Right ventricle myocardium inferior (tissue), 1 donor: ENCODE measurements at places on chromosomes 7 and 10.
A peak's percentile ranks its signal among the peaks of the same experiment; 100 is the strongest.

DNA sequence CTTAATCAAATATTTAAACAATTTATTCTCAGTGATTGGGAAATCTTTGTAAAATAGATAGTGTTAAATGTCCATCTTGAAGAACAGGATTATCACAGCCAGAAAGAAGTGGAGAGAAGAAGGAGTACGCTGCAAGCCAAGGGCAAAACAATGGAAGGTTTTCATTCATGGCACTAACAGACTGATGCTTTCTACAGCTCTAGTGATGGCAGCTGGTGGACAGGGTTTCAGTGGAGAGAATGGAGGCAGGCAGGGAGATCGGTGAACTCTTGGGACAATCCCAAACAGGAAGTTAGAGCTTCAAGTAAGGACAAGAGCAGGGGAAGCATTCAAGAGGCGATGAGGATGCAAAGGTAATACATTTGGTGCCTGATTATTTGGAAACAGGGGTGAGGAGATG, 207.0 kb downstream of the JAZF1 start:
- no peak for DNase-seq

- DNase-seq, result no peak
These were observed 3.1 kb downstream of the ANKRD22 start for GRCh38 chr10:88848499-88848898.

DNA sequence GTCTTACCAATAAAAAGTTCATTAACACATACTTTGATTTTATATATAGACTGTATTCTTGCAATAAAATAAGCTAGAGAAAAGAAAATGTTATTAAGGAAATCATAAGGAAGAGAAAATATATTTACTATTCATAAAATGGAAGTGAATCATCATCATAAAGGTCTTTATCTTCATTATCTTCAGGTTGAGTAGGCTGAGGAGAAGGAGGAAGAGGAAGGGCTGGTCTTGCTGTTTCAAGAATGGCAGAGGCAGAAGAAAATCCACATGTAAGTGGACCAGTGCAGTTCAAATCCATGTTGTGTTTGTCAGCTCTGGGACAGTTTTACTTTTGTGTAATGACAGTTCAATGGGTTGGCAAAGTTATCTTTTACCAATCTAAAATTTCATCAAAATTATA, 609.1 kb upstream of the ANKRD30A start:
- no peak for DNase-seq

GRCh38 chr10:112189465-112189864, 5.9 kb upstream of the GPAM start:
- DNase-seq, result no peak

DNA sequence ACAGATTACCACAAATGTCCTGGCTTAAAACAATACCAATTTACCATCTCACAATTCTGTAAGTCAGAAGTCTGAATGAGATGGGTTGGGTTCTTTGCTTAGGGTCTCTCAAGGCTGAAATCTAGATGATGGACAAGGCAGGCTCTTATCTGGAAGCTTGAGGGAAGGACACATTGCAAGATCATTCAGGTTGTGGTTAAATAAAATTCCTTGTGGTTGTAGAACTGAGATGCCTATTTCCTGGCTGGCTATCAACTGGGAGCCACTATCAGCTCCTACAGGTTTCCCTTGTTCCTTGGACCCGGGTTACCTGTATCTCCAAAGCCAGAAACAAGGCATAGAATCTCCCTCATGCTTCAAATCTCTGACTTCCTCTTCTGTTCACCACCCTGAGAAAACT, 148.4 kb downstream of the MDFIC start:
- DNase-seq, result no peak

DNA sequence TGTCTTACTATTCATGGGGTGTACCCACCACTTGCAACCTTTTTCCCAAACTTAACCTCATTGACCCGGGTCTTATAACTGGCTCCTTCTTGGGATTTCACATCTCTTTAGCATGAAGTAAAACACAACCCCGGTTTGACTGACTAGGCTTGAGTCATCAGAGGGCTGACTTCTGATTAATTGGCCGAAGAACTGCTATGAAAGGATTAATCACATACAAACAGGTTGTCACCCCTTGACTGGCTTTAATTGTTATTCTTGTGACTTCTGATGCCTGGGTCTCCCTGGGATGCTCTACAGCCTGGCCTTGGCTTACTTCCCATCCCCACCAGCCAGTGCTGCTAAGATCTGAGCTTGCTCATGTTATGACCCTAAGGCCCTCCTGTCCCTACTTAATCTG, 8.8 kb upstream of the CRPPA start:
- DNase-seq, result no peak

GRCh38 chr7:18552316-18552916, 56.9 kb downstream of the HDAC9 start:
- DNase-seq, result no peak

GRCh38 chr10:80649183-80649582, 111.5 kb downstream of the SH2D4B start:
- no peak for DNase-seq

DNA sequence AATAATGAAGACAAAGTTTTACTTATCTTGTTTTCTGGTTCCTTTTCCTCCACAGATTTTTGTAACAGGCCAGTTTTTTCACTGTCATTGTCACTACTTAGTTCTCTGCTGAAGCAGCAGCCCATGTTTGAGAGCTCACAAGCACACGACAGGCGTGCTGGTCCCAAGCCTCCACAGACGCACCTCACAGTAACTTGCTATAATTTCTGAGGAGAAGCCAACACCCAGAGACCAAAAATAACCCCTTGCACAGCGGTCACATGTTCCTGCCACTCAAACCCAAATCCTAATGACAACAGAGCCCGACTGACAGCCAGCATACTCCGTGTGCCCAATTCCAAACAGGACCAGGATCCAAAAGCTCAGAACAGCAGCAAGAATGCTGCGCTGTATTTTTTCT, 58.5 kb downstream of the LARP4B start:
- no peak for DNase-seq

DNA sequence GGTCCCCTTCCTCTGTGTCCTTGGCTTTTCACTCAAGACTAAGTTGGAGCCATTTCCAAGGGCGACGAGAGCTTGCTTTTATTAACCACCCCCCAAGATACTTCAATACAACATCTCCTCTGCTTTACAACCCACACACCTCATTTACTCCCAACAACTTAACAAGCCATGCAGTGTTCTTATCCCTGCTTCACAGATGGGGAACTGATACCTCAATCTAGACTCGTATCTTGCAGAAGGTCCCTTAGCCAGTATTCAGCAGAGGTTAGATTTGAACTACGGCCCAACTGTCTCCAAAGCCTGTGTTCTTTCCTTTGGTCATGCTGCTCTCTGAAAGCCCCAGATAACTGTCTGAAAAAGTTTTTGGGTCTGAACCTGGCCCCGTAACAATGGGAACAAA, 444.8 kb downstream of the GRID1 start:
- no peak for DNase-seq

- DNase-seq, result no peak
These were observed 435.2 kb upstream of the LRGUK start for GRCh38 chr7:133691727-133692610.

DNA sequence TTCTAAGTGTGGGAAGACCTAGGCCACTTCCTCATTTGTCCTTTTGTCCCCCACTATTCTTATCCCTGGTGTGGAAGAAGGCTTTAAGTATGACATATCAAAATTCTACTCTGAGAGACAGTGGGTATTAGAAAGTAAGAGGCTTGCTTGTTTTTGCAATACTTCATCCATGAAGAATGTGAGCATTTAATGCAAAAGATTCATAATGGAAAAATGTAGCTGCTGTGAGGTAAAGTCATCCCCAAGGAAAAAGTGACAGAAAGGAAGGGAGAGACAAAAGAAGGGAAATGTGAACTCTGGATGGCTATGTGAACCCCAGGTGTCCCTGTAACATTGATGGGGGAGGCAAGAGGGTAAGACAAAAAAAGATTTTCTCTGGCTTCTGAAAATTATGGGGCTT, 607.5 kb downstream of the SORCS1 start:
- no peak for DNase-seq

GRCh38 chr7:41037691-41038090, 665.2 kb downstream of the INHBA start:
- DNase-seq, result no peak

- DNase-seq, result no peak
These were observed 47.4 kb upstream of the CAV2 start for GRCh38 chr7:116451957-116452729.

- DNase-seq, result no peak
These were observed 28.1 kb downstream of the AGAP3 start for GRCh38 chr7:151114151-151115090.

DNA sequence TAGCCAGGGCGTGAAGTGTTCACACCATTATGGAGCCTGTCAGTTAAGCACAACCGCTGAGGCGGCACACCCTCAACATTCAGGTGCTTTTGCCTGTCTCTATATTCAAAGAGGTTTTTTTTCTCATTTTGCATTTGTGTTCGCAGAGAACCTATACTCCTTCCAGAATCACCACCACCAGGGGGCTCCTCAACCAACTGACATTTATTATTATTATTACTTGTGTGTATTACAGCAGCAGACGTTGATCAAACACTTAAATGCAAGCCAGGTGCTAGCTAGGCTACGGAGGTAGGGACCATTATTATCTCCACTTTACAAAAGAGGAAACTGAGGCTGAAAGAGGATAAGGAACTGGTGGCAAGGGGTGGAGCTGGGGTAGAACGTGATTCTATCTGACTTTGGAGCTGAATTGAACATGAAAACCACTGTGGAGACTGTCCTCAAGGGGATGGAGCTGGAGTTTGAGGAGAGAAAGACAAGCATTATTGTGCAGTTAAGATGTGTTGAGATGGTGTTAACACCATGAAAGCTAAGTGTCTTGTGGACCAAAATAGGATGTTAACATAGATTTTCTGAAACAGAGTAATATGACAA, 133.8 kb upstream of the PLXNA4 start:
- DNase-seq, result no peak

DNA sequence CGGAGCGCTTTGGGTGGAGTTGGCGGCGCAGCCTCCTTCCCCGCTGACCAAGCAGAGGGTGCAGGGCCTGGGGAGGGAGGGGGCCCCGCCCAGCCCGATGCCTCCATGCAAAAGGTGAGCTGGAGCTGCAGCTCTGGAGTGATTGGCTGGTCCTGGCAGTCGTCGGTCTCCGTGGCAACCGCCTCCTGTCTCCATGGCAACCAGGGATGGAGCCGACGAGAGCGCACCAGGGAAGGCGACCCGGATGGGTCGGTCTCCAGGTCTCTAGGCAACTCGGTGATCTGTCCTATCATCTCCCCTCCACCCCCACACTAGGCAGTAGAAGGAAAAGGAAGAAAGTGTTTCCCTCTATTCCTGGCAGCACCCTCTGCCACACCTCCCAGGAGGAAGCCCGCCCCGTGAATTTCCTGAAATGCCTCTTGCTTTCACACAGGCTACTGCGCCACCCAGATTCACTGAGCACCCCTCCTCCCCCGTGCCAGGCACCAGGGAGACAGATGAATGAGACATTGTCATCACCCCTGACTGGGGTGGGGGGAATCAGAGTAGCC, 647 bp upstream of the NACAD start:
- DNase-seq, result no peak

DNA sequence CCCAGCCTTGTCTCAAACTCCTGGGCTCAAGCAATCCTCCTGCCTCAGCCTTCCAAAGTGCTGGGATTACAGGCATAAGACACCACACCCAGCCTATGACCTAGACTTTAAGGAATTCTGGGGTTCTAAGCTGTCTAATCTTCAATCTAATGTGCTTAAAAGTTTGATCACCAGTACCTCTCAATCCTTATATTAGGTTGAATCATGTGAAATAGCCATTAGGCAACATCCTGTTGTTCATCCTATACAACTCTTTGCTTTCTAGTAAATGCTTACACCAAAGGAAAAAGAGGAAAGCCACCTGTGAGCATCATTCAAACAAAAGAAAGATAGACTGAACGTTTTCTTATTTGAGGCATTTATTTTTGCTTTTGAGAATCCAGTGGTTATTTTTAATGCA, 56.0 kb downstream of the ATOH7 start:
- no peak for DNase-seq

DNA sequence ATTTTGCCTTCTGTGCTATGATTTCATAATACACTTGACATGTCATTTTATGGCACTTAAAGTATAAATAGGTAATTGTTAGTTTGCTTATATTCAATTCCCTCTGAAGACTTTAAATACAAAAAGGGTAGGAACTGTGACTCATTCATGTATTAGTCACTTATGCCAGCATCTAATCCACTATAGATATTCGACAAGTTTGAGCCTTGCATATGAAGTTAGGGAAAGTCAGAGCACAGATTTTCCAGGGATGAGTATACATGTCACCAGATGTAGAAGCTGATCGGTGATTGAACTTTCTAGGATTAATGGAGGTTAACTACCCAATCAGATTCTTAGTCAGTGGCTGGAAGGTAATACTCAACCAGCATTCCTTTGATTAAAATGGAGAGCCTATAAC, 1321.5 kb downstream of the XPNPEP1 start:
- no peak for DNase-seq

DNA sequence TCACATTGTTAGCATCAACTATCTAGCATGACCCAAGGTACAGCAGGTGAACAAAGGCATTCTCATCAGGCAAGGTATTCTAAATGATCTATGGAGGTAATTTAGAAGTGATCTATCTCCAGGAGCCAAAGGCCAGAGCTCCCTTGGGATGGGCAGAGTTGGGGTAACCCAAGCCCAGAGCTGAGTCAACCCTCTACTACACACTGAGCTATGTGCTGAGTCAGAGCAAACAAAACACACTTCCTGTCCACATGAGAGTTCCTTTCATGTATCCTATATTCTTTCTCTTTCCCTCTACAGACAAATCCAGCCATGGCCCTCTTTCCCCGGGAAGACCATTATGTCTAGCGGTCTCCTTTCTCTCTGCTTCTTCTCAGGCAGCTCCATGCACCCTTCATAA, 68.2 kb upstream of the AGK start:
- no peak for DNase-seq

- DNase-seq, result no peak
These were observed 2.0 kb downstream of the BAG3 start for GRCh38 chr10:119653209-119653608.

GRCh38 chr7:4267341-4268039, 414.6 kb upstream of the FOXK1 start:
- no peak for DNase-seq

GRCh38 chr10:62583876-62584615, 209.9 kb downstream of the ZNF365 start:
- DNase-seq, result no peak

DNA sequence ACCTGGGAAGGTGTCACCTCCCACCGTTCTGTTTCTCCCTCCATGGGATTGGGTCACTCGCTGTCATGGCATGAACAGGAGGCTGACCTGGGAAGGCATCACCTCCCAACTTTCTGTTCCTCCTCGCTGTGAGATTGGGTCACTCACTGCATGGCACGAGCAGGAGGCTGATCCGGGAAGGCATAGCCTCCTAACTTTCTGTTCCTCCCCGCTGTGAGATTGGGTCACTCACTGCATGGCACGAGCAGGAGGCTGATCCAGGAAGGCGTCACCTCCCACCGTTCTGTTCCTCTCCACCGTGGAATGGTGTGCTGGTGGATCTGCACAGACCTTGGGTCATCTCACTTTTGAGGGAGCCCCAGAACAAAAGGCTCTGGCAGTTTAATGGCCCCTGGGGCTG, 239.2 kb upstream of the PRKCQ start:
- peak; percentile 23 for DNase-seq

GRCh38 chr7:12493407-12493806, 77.1 kb upstream of the SCIN start:
- no peak for DNase-seq
